Lung microvascular endothelial cell (primary cell): ENCODE measurements at places on chromosomes 7 and 10. TPM values are rescaled to one million over a fixed set of nuclear protein-coding genes. Genes with fewer than 3 reads are reported as not detected.
A peak's percentile ranks its signal among the peaks of the same experiment; 100 is the strongest.

The KCND2 gene
- total RNA-seq, result under 0.01 and 0.20 TPM in 2 replicates

The CCT6A gene
- total RNA-seq, result 159 and 184 TPM in 2 replicates

The CNTNAP2 gene
- total RNA-seq, result under 0.01 TPM in 1 of 2 replicates, not detected in the other

The PCDH15 gene
- under 0.01 and 0.22 TPM in 2 replicates for total RNA-seq

The PNLIP gene
- not detected in 2 replicates for total RNA-seq

The TAS2R3 gene
- total RNA-seq, result 0.44 and 0.60 TPM in 2 replicates

The PODXL gene
- 75.0 and 152 TPM in 2 replicates for total RNA-seq

The AKR1C4 gene
- total RNA-seq, result not detected in 2 replicates

The GIMAP1 gene
- total RNA-seq, result 13.3 and 16.7 TPM in 2 replicates

The UFSP1 gene
- 1.5 and 2.2 TPM in 2 replicates for total RNA-seq

The SPDYE3 gene
- total RNA-seq, result not detected in 2 replicates

The SBDS gene
- 53.6 and 100 TPM in 2 replicates for total RNA-seq

The PCGF5 gene
- total RNA-seq, result 28.5 and 30.2 TPM in 2 replicates

The HOXA11 gene
- 0.22 TPM in 1 of 2 replicates, not detected in the other for total RNA-seq

GRCh38 chr7:72286519-72286918 lies 125.6 kb downstream of the CALN1 start:
- no peak for DNase-seq

GRCh38 chr10:69630651-69631400 lies 779 bp downstream of the FAM241B start:
- no peak for DNase-seq

DNA sequence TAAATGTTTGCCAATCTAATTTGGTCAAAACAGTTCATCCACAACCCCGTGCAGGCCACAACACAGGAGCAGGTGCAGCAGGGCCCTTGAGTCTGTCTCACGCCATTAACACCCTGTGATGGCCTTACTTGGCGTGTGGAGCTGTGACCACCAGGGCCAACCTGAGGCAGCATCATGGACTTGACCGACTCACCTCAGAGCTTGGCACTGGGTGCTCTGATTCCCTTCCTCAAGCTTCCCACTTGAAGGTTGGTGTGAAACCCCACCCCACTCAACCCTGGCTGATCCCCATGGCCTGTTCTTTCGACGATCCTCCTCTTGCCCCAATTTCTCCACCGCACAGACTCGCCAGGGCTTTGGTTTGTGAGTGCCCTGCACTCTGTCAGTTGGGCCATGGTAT lies 623.1 kb downstream of the PTPRN2 start:
- DNase-seq, result no peak

DNA sequence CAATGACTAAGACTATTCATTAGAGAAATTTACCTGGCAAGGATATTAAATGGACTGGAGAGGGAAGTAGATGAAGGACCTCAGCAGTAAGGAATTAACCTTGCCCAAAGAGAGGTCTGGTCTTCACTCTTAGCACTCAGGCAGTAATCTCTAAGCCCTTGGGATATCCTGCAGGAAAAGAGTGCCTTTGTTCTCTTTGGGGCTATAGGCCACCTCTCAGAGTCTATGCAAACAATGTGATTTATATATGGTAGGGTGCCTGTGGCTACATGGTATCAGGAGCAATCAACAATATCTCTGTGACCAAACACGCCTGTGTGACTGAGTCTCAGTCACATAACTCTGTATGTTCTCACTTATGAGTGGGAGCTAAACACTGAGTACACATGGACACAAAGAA lies 154.7 kb upstream of the CDK1 start:
- no peak for DNase-seq

- no peak for DNase-seq
Measured at GRCh38 chr10:116912162-116912561, 62.9 kb downstream of the ENO4 start.

DNA sequence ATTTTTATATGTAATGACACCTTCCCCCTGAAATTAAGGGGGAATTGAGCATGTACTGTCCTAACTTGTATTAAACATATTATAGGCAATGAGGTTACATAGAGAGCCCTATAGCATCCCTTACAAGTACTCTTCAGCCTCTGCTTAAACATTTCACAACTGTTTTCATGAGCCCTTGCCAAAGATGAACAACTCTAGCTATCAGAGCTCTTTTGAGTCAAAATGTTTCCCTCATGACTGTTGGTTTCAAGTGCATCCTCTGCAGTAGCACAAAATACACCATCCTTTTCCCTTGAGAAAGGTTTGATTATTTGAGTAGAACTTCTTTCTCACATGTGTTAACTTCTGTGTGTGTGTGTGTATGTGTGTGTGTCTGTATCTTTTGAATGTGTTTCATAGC lies 1157.6 kb upstream of the CELF2 start:
- DNase-seq, result no peak

DNA sequence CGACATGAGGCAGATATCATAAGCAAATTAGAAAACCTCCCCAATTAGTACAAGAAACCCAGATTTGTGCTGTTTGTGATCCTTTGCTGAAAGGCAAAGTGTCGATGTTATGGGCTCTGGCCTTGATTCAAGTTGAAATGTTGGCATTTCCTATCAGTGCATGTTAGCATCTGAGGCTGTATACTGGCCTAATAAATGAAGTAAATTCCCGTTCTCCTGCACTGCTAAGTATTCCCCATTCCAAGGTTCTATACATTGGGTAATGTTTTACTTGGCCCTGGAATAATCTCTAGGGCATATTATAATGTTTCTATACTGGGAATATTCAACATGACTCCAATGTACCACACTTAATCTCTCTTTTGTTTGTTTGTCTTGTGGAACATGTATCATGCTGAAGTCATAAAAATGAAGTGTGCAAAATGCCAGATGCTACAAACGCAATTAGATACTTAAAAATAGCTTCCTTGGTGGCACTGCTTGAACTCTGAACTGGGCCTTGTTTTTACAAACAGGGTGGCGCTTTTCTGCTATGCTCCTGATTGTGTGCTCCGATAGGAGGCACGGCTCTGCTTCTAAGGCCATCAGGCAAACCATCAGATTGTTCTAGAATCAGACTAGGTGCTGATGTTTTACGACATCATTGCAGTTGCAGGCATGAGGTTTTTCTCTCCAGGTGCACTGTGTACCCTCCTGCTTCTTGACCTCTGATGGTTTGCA lies 156.7 kb upstream of the TCF7L2 start:
- no peak for DNase-seq

DNA sequence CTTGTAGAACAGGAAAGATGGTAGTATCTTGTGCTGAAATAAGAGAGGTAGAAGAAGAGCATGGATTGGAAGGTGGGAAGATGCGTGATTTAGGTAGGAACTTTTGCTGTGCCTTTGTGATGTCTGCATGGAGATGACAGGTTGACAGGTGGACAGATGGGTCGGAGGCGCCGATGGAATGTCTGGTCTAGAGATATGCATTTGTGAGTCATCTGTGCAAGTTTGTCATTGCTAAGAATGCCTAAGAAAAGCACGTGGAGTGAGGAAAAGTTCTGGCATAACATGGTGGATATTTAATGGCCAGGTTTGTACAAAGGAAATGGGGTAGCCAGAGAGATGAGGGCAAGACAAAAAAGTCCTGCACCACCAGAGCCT lies 76.0 kb upstream of the ARMC3 start:
- DNase-seq, result no peak

GRCh38 chr10:128095027-128095752 lies 31.0 kb downstream of the MKI67 start:
- no peak for DNase-seq

- no peak for DNase-seq
Measured at GRCh38 chr7:44071726-44072363, 6.5 kb upstream of the PGAM2 start.

GRCh38 chr10:78584681-78585080 lies 484.1 kb upstream of the ZMIZ1 start:
- no peak for DNase-seq

- DNase-seq, result no peak
Measured at GRCh38 chr7:8205031-8205387, 57.0 kb downstream of the ICA1 start.

- DNase-seq, result no peak
Measured at GRCh38 chr7:92631067-92631849, 41.1 kb upstream of the FAM133B start.

DNA sequence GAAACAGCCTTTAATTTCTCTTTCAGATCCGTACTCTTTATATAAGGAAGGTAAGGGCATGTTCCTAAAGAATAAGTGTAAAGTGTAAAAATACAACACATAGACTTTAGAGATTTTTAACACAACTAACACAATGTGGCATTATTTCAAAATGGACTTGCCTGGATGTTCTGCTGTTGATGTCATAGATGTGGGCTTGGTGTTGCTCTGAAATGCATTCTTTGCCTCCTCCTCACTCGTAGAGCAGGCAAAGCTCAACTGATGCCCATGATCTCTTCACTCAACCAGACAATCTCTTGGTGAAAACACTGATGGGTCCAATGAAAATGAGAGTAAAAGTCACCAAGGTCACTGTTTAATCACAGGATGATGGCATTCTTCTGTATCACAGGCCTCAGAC lies 174.2 kb upstream of the TCERG1L start:
- no peak for DNase-seq

DNA sequence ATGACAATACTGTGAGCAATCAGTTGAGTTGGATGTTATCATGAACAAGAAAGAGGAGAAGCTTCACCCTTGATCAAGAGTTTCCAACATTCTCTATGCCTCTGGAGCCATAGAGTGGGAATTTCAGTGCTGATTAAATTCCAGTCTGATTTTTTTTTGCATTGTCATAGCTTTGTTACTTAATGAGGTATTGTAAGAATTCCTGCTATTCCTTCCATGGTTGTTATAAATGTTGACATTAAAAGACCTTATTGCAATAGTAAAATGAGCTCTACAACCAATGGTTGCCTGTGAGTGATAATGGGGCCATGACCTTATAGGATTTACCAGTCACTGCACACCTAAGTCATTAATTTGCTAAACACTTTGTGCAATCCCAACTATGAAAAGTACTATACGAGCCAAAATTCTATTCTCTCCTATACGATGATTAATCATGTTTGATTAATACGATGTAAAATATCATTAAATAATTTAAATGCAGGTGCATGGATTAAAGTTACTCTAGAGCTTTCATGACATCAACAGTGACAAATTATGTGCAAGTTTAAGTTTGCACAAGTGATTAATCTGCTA lies 353.2 kb upstream of the KLF6 start:
- no peak for DNase-seq

- DNase-seq, result no peak
Measured at GRCh38 chr7:138292951-138293350, 167.1 kb upstream of the TRIM24 start.

DNA sequence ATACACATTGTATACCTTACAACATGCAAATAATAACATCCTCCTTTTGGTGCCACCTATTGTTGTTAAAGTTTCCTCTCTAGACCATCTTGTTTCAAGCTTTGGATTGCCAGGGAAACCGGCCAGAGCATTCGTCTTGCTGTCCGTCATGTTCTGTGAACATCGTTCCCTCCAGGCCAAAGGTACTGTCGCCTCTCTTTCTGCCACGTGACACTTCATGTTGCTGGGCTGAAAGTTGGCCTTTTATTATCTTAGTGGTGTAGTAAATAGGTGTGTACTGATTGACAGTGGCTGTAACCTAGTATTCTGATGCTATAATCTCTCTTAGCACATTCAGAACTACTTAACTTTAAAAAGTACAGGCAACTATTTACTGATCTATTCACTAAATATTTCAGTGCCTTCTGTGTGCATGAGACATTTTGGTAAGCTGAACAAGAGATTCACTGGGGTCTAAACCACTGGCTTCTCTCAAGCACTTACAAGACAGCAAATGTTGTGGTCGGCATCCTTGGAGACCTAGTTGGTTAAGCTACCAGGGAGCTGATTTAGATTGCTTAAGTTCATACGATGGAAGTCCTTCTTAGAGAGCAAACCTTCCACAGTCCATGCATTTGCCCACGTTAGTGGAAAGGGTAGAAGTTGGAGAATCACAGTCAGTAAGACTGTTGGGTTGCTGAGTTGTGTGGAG lies 52.4 kb downstream of the SHH start:
- DNase-seq, result no peak

- DNase-seq, result no peak
Measured at GRCh38 chr7:92002720-92003119, 62.1 kb downstream of the AKAP9 start.

- DNase-seq, result no peak
Measured at GRCh38 chr7:17677408-17677807, 262.9 kb downstream of the SNX13 start.

GRCh38 chr7:6709808-6710207 lies 3.1 kb upstream of the ZNF12 start:
- DNase-seq, result no peak

- no peak for DNase-seq
Measured at GRCh38 chr7:91311839-91312238, 47.6 kb downstream of the FZD1 start.

- DNase-seq, result no peak
Measured at GRCh38 chr7:28920424-28920823, 37.7 kb downstream of the TRIL start.

GRCh38 chr7:151599401-151600227 lies 79.9 kb upstream of the RHEB start:
- peak; percentile 24 for DNase-seq

GRCh38 chr7:94907026-94907810 lies at the start of gene PPP1R9A:
Gene PPP1R9A, plus strand, starts transcription at chr7:94907594. Its CDS starts 2,520 bp downstream, at chr7:94910114.
- DNase-seq, result peak; percentile 1

- DNase-seq, result peak; percentile 93
Measured at GRCh38 chr7:14748461-14748860, 154.1 kb downstream of the DGKB start.

DNA sequence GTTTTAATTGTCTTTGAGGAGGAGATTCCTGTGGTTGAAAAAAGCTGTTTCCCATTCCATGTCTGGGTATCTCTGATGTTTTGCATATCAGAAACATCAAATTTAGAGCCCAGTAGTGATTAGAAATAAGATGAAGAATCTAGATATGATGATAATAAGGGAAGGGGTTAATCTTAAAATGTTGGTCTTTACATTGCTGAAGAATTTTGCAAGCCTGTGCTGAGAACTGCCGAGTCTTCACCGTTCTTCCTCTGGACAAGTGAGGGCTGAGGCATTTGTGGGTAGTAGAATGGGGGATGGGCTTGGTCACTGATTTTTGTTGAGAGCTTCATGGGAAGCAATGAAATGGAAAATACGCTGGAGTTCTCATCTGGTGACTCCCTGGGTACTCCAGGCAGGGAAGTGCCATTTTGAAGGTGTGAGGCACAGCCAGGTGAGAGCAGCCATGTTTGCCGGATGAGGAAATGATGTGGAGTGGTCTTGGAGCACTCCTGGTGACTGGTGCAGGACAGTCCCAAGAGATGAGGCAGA lies 10.2 kb downstream of the TCF7L2 start:
- DNase-seq, result no peak
